ENCODE measurements at places on chromosomes 5 and 9.

DNA sequence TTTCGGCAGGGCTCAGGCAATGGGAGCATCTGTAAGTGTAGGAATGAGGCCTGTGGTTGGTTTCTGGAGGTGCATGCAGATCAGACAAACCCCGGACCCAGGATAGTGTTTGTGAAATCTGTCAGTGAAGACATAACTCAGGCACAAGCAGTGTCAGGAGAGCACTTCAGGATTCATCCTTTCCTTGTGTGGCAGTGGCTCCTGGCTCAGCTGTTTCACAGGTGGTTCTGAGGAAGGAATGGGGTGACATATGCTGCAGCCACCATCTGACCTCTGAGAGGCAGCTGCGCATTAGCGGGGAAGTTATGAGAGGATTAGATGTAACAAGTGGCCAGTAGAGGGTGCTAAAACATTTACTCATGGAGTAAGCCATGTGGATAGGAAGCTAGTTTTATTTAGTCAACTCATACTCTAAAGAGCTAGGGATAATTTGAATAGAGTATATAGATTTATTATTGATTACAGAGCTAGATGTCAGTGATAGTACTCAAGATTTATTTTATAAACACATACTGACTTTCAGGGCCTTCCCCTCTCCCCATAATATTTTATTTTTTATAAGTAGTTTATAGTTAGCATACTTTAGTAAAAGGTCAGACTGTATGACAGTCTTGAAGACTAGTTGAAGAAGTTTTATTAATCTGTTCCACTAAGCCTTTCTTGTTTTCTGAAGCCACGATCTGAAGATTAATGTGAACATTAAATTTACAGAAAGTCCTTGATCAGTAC lies 28.4 kb downstream of the NNT start:
- no peak for DNase-seq

- no peak for DNase-seq
These were observed 24.4 kb upstream of the C5orf46 start for GRCh38 chr5:147930769-147931168.

DNA sequence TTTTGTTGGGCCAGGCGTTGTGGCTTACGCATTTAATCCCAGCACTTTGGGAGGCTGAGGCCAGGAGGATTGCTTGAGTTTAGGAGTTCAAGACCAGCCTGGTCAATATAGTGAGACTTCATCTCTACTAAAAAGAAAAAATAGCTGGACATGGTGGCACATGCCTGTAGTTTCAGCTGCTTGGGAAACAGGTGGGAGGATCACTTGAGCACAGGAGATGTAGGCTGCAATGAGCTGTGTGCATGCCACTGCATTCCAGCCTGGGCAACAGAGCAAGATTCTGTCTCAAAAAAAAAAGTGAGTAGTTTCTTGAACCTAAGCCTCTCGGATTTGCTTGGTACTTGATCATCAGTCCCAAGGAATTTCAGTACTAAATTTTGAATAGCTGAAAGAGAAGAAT lies 26.9 kb downstream of the G3BP1 start:
- DNase-seq, result no peak

DNA sequence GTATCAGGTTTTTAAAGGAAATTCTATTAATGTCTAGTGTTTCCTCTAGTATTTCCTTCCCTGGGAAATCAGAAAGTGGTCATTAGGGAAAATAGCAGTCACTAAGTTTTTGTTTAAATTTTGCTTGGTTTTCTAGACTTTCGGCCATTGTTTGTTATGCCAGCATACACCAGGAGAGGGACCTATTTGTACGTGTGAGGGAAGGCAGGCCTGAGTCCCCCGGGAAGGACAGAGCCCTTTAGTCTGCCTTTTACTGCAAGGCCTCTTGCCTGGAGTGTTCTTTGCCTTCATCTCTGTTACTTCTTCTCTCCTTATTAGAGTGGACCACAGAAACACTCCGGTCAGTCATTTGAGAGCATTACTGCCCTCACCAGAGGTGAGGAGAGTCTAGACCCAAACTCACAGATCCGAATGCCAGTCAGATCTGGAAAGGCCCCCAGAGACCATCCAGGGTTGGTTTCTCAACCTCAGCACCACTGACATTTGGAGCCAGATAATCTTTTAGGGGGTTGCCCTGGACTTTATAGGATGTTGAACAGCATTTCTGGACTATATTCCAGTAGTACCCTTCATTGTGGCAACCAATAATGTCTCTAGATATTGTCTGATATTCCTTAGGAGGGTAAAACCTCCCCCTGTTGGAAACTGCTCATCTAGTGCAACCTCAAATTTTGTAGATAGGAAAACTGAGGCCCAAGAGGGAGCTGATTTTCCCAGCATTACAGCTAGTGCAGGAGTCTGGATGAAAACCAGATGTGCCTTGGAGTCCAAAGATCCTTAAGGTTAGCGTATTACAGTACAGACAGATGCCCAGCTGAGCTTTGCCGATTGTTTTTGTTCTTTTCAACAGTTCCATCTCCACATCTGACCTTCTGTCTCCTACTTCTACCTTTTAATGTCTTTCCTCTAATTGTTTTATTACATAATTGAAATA lies 93.0 kb upstream of the NIPAL4 start:
- no peak for DNase-seq

- no peak for DNase-seq
These were observed 223.4 kb downstream of the PLK2 start for GRCh38 chr5:58236498-58236897.

DNA sequence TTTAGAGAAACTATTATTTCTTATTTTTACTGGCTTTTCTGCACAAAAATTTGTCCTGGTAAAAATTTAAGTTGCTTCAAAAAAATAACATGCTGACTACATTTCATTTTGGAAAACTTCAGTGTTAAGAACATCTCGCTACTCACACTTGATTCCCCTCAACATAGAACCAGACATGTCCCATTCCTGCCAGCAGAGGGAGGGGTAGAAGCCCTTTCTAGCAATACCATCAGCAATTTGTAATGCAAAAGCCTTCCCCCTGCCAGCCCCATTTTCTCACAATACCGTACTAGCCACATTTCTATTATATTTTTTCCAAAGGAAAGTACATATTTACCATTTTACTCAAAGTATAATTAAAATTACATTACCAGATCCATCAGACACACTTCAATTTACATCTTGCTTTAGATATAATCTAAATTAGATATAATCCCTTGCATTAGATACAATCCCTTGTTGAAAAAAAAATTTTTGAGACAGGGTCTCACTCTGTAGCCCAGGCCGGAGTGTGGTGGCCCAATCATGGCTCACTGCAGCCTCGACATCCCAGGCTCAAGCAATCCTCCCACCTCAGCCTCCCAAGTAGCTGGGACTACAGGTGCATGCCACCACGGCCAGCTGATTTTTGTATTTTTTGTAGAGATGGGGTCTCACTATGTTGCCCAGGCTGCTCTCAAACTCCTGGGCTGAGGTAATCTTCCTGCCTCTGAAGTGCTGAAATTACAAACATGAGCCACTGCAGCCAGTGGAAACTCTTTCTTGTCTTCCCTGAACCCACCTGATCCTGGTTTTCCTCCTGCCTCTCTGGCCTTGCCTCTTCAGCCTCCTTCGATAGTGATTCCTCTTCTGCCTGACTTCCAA lies 39.6 kb upstream of the IDNK start:
- peak; percentile 58 for DNase-seq

GRCh38 chr5:177304392-177305119 lies 957 bp downstream of the PRELID1 start:
- peak; percentile 39 for DNase-seq
